ENCODE measurements at places on chromosomes 13 and 19. TPM values are rescaled to one million over a fixed set of nuclear protein-coding genes. Genes with fewer than 3 reads are reported as not detected.
A peak's percentile ranks its signal among the peaks of the same experiment; 100 is the strongest.

CD22 gene
- total RNA-seq = 44.5 TPM

EPS8L1 gene
- total RNA-seq = 5.3 TPM

PLVAP gene
- not detected for total RNA-seq

DNA sequence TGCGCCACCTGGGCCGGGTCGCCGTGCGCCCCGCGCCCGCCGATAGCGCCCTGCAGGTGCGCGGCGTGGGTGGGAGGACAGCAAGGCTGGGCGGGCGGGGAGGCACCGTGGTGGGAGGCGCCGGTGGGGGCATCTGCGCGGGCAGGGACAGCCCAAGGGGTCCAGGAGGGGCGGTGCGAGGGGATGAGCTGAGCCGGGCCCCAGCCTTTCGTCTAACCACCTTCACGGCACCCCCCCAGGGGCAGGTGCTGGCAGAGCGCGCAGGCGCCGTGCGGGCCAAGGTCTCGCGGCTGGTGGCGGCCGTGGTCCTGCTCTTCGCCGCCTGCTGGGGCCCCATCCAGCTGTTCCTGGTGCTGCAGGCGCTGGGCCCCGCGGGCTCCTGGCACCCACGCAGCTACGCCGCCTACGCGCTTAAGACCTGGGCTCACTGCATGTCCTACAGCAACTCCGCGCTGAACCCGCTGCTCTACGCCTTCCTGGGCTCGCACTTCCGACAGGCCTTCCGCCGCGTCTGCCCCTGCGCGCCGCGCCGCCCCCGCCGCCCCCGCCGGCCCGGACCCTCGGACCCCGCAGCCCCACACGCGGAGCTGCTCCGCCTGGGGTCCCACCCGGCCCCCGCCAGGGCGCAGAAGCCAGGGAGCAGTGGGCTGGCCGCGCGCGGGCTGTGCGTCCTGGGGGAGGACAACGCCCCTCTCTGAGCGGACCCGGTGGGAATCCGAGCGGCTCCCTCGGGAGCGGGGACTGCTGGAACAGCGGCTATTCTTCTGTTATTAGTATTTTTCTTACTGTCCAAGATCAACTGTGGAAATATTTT, 3.1 kb downstream of the KISS1R start:
- H3K36me3 ChIP-seq = no peaks in the 10 kb centered on the region
- H3K27ac ChIP-seq = peak overlapping the region; percentile 89
- peak; percentile 75 for DNase-seq
- peaks cover 20% of the 10 kb centered on the region for H3K4me1 ChIP-seq

DNA sequence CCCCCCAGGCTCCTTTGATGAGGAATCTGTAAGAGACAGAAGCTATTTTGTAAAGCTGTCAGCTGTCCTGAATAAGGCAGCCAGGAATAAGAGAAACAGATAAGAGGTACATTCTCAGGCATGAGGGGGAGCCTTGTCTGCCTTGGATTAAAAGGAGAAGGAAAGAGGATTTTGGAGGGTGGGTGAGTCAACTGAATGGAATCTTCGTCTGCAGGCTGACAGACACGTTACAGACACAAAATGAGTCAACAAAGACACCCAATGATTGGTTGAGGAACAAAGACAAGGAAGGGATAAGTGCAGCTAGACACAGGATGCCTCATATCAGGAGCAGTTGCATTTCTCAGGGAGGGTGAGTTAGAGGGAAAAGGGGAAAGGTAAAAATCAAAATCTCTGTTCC, 162.5 kb downstream of the OLFM4 start:
- H3K4me3 ChIP-seq = no peak overlapping the region
- H3K27me3 ChIP-seq = no peaks in the 10 kb centered on the region
- no peaks in the 10 kb centered on the region for H3K4me1 ChIP-seq
- no peak for DNase-seq

DNA sequence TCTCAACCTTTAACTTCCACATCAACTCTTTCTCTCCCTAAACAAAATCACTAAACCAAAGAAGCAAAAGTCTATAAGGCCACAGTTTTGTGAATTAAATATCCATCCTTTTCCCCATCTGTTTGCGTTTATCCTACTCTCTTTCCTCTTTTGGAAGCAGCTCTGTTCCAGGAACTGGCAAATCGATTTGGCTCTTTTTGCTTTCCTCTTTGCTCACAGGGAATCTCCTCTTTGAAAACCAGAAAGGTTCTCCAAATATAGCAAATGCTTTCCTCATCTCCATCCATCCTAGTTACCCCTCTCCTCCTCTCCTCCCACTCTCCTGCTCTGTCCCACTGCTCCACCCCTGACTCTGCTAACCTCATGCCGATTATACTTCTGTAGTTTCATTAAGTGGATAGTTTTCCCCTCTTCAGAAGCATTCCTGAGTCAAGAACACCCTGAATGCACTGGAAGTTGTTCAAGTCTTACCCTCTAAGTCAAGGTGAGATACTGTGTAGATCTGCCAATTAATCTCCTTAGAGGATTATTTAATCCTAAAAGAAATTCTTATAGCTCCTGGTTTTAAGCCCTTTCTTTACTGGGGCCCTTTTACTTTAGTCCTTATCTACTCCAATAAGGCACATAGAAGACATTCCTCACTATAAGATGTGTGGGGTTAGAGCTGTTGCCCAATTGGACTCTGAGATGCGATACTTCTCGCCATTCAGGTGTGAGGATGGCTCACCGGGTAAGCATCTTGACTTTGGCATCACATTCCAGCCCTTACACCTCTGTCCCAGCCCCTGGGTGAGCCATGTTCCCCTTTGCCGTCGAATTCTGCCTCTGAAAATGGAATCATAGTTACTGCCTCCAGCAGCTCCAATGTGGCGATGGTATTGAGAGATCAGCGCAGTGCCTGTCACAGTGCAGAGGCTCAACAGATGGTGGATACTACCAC, 67.6 kb downstream of the COL4A2 start:
- no peak for DNase-seq
- peaks cover 37% of the 10 kb centered on the region for H3K27me3 ChIP-seq
- H3K4me3 ChIP-seq = no peak overlapping the region
- no peaks in the 10 kb centered on the region for H3K4me1 ChIP-seq
- no peaks in the 10 kb centered on the region for H3K36me3 ChIP-seq

DNA sequence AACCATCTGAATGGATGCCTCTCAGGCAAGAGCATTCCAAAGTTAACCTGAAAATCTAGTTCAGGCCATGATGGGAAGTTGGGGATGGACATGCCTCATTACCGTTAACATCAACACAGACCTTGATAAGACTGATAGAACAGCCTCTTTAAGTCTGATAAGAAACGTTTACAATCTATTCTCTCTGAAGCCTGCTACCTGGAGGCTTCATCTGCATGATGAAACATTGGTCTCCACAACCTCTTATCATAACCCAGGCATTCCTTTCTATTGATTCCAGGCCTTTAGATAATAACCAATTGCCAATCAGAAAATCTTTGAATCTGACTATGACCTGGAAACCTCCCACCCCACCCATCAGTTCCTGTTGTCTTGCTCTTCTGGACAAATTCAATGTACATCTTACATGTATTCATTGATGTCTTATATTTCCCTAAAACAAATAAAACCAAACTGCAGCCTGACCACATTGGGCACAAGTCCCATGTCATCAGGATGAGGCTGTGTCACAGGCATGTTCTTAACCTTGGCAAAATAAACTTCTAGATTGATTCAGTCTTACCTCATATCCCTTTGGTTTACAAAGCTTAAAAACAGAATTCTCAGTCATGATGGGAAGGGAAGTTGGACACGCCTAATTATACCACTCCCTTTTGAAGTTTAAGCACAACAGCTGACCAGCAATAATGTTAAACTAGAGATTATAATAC, 843.8 kb upstream of the SPRY2 start:
- H3K4me1 ChIP-seq = no peaks in the 10 kb centered on the region
- H3K27ac ChIP-seq = no peak overlapping the region
- H3K27me3 ChIP-seq = no peaks in the 10 kb centered on the region
- DNase-seq = no peak
- H3K4me3 ChIP-seq = no peak overlapping the region

DNA sequence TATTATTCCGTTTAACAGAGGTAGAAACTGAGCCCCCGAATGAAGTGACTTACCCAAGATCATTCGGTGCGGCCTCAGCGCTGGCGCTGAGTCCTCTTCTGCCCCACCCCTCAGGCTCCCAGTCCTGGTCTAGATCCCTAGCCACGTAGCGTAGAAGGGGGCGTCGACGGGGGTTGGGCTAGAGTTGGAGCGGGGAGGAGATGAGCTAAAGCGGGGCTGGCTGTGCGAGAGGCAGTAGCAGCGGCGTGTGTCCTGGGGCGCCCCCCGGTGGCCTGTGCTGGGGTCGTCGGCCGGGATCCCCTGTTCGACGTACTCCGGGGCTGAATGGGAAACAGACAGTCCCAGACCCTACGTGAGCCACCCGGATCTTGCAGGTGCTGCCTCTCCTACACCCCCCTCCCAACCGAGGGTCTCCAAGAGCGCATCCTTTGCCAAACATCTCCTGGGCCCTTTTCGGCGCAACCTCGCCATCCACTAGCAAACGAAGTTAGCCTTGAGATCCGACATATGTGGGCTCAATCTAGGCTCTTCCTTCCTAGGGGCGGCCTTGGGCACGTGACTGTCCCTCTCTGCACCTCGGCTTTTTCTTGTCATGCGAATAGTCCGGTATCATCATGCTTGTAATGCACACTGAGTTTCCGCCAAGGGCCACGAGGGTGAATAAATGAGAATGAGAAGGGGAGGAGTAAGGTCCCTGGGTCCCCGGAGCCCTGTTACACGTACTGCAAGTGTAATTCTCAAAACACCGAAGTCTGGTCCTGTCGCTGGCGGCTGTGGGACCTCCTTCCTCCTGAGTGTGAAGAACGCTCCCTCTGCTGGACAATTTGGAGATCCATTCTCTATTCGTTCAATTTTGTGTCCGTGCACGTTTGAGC, 47.7 kb downstream of the CYP4F22 start:
- peak overlapping the region; percentile 90 for H3K4me3 ChIP-seq
- H3K4me1 ChIP-seq = peaks cover 23% of the 10 kb centered on the region
- peaks cover 17% of the 10 kb centered on the region for H3K27me3 ChIP-seq

DNA sequence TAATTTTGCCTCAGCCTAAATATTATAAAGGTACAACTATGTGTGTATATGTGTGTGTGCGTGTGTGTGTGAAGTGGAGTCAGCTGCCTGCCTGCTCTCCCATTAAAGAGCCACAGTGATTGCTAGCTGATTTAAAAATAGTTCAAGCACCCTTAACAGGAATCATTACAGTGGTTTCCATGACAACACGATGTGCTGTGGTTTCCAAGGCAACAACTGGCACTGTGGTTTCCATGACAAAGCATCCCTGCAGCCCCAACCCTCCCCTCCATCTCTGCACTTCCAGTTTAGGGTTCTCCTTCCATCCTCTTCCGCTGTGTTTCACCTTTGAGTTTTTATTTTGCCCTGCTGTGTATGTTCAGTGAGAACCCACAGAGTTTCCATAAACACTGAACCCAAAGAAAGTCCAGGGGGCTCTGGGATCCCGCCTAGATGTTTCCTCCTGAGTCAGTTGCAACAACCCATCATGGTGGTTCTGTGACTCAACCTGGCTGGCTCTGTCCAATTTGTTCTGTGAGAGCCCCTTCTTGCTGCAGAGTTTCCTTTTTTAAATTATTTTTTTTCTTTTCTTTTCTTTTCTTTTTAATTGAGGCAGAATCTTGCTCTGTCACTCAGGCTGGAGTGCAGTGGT, 7.1 kb upstream of the PNMA8A start:
- H3K27ac ChIP-seq = no peak overlapping the region
- peaks cover 8% of the 10 kb centered on the region for H3K4me1 ChIP-seq
- H3K36me3 ChIP-seq = no peaks in the 10 kb centered on the region
- DNase-seq = no peak

DNA sequence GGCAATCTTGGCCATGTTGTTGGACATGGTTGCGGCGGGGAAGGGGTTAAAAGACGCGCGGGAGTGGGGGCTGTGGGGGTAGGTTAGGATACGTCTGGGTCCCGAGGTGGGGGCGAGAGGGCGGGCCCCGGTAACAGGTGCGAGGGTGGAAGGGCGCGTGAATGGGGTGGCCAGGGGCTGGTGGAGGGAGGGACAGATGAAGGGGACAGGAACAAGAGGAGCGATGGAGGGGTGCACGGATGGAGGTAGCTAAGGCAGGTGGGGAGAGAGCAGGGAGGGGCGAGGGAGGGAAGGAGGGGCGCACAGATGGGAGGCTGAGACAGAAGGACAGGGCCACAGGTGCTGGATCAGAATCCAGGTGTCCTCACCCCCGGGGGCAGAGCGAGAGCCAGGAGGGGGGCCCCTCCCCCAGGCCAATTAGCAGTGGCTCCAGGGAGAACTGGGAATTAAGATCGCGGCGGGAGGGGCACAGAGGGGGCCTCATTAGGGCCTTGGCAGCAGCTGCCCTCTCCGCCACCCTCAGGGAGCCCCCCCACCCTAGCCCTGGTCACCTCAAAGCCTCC, 1.3 kb downstream of the GNG8 start:
- no peaks in the 10 kb centered on the region for H3K27me3 ChIP-seq
- peak overlapping the region; percentile 80 for H3K4me3 ChIP-seq
- H3K27ac ChIP-seq = no peak overlapping the region
- no peaks in the 10 kb centered on the region for H3K36me3 ChIP-seq
- H3K4me1 ChIP-seq = peaks cover 12% of the 10 kb centered on the region
- no peak for DNase-seq

DNA sequence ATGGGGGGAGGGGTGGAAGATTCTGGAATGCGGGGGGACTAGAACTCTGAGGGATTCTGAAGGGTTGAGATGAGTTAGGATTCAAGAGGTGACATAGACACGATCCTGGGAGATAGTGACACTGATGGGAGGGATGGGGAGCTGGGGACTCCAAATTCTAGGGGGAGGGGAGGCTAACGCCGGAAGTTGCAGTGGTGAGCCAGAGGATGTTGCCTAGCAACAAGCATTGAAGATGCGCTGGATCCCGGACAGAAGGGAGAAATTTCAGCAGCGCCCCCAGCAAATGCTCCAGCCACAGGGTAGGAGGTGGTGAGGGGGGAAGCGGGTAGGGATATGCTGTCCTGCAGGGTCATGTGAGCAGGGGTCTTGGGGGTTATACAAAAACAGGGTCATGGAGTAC, 6.9 kb upstream of the LTBP4 start:
- H3K4me1 ChIP-seq = peaks cover 28% of the 10 kb centered on the region
- no peak overlapping the region for H3K27ac ChIP-seq
- H3K36me3 ChIP-seq = no peaks in the 10 kb centered on the region

GRCh38 chr13:28110414-28110813, 10.0 kb upstream of the FLT3 start:
- no peak overlapping the region for H3K27ac ChIP-seq
- no peaks in the 10 kb centered on the region for H3K4me1 ChIP-seq
- no peaks in the 10 kb centered on the region for H3K36me3 ChIP-seq
- no peak for DNase-seq
- H3K4me3 ChIP-seq = no peak overlapping the region

- H3K4me1 ChIP-seq = peaks cover 26% of the 10 kb centered on the region
- H3K27ac ChIP-seq = peak overlapping the region; percentile 6
- H3K4me3 ChIP-seq = peak overlapping the region; percentile 33
- peaks cover 64% of the 10 kb centered on the region for H3K27me3 ChIP-seq
- peak; percentile 73 for DNase-seq
- no peaks in the 10 kb centered on the region for H3K36me3 ChIP-seq
Observed at GRCh38 chr19:46115396-46116106, 8.9 kb downstream of the IGFL3 start.

DNA sequence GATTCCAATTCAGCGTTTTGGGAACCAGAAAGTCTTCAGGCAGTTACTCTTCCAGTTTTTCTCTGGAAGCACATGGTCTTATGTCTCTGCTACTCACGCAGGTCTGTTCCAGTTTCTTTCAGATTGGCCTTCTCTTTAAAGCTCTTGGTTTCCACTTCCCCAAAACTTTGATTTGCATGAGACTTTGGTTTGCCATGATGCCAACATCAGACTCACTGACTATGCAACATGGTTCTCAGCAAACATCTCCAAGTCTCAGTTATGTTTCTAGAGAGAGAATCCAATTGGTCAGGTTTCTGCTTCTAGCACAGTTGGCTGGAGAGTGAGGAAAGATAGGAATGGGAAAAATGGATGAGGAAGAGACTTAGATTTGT, 3.1 kb downstream of the AKAP11 start:
- peak overlapping the region; percentile 85 for H3K27ac ChIP-seq
- DNase-seq = no peak
- H3K4me1 ChIP-seq = peaks cover 45% of the 10 kb centered on the region
- peak overlapping the region; percentile 98 for H3K4me3 ChIP-seq
- H3K36me3 ChIP-seq = peaks cover 13% of the 10 kb centered on the region
